ENCODE measurements at places on chromosomes 6 and 20.

- no peak for DNase-seq
Measured at GRCh38 chr6:128098000-128098581, 197.2 kb upstream of the THEMIS start.

GRCh38 chr20:50567860-50568548 lies 57.8 kb downstream of the PTPN1 start:
- no peak for DNase-seq

GRCh38 chr6:73491377-73491776 lies 29.5 kb downstream of the EEF1A1 start:
- DNase-seq = no peak

DNA sequence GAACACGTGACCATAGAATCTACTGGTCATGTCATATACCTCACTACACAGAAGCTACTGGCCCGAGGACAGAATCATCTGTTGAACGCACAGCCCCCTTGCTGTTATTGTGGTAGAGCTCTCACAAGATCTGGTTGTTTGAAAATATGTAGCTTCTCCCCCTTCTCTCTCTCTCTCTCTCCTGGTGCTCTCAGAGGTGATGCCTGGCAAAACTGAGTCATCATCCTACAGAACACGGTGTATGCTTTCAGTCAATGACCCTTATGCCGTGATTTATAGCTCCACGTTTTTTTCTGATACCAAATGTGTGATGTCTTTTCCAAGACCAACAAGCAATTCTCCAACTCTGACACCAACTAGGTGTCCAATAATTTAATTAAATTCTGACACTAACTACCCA lies 13.0 kb upstream of the RBM24 start:
- DNase-seq = no peak

DNA sequence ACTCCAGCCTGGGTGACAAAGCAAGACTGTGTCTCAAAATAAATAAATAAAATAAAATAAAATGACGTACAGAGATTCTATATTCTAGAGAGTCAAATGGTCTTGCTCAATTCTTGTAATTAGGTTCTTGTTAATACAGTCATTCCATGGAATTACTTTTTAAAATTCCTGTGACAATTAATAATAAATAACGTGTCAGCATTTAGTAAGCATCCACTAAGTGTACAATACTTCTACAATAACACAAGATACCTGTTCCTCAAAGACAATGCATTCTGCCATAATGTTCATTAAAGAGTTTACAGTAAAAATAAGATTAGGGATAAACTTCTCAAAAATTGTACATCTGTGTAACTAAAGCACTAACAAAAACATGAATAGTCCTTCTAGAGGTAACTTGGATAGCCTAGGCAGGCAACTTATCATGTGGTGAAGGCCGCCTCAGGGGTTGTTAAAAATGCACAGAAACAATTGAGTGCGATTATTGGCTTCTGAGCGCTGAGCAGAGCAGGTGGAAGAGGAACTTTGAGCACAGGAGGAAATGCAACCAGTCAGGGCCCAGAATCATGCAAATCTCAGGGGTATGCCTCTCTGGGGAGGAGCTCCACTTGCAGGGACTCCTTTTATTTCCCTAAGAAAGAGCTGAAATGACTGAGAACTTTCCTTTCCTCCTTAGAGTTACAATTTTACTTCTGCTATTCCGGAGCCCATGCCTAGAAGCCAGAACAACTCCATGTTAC lies 37.1 kb downstream of the QRSL1 start:
- DNase-seq = no peak
